Stimulated activated naive CD8-positive, alpha-beta T cell treated with anti-CD3 and anti-CD28 coated beads, Interleukin-15, Interleukin-2, amounts not matched to agents 100 U/mL and 50 U/mL, for 24 hours (primary cell): ENCODE measurements at places on chromosomes 5 and 9.

DNA sequence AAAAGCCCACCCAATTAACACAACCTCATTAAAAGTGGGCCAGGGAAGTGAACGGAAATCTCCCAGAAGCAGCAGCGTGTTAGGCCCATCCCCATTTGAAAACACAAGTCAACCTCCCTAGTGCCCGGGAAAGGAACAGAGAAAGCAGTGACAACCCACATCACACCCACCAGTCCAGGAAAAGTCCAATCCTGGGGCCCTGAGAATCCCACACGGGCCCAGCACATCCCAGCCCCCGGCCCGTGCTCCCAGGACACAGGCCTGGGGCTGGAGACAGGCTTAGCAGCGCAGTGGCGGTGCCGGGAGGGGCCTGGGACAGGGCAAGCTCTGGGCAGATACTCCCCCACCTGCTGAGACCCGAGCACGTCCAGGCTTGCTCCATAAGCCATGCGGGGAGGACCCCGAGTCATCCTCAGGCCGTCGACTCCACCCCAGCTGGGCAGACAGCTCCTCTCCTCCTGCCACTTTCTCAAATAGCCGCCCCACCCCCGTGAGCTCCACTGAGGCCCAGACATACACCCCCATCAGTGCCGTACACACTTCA is 101.0 kb downstream of the KCNT1 start:
- no peak for DNase-seq

DNA sequence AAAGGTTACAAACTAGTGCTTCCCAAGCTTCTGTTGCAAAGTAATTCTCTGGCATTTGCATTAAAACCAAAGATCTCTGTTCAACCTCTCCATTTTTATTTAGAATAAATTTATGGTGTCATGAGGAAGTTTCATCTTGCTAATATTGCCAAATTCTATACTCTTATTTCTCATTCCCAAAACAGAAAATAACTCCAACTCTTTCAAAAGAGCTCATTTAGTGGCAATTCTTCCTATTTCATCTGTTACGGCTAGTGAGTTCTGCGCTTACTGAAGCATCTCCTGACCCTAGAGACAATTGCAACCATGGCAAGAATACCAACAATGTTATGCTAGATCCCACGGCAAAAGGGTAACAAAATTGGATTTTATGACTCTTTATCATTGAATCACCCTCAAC is 97.0 kb downstream of the HINT1 start:
- no peak for DNase-seq

GRCh38 chr9:120683150-120683549 is 31.1 kb downstream of the MEGF9 start:
- no peak for DNase-seq

DNA sequence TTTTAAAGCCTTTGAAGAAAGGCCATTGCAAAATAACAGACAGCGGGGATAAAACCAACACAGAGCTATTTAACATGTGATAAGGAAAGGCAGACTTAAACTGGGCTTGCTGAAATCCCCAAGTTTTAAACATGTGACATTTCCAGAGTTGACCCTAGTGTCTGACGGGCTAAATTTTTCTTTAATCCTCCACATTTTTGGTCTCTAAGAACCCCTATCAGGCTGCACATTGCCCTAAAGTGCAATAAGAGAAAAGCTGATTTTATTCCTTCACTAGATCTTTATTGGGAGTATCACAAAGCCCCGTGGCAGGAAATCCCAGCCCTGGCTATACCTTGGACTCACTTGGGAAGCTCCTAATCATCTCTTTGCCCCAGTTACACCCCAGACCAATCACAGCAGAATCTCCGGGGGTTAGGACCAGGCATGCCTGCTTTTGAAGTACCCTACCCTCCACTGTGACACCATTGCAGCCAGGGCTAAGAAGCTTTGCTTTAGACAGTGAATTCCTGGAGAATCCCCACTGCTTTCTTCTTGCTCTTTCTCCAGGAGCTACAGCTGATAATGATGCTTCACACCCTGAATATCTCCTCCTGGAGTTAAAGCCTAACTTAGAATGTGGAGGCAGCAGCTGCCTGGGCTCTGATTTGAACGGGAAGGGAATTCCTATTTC is 20.1 kb upstream of the COL15A1 start:
- DNase-seq = no peak

GRCh38 chr9:16417161-16417560 is 453.3 kb downstream of the BNC2 start:
- DNase-seq = no peak

DNA sequence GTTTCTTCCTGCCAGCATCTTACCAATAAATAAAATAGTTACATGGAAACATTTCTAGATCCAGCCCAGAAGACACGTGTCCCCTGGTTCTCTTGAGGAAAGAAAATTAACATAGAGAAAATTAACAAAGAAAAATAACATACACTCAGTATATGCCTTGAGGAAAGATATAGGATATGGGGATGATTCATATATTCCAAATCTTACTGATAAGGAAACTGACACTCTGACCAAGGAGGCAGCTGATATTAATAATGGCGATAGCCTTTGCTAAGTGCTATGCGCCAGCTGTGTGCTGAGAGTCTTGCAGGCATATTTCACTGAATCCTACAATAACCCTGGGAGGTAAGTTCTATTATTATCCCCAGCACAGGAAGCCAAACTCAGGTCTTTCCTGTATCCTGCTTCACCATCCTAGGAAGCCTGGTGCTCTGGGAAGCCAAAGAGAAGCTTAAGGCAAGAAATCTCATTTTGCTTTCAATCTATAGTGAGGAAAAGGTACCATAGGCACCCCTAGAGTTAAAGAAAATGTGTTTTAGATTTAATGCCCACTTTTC is 302.7 kb upstream of the NREP start:
- no peak for DNase-seq

DNA sequence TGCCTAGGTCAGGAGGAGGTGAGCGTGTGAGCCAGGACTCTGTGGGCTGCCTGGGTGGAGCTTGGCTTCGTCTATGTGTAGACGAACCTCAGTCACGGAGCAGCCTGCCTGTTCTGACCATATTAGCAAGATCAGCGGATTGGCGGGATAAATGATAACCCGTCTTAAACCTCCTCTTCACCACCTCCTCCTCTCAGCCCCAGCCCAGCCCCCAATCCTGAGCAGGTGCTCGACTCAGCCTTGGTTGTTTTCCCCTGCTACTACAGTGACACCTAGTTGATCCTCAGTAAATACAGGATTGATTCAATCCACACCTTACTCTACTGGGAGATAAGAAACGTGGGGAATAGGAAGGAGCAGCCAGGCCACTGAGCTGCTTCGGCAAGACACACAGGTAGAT is 286.1 kb downstream of the IRX2 start:
- no peak for DNase-seq
